Glomerular endothelial cell (primary cell): ENCODE measurements at places on chromosomes 2 and 18. TPM values are rescaled to one million over a fixed set of nuclear protein-coding genes. Genes with fewer than 3 reads are reported as not detected.

CHCHD5 gene
- 11.0 and 22.7 TPM in 2 replicates for total RNA-seq

- DNase-seq, result no peak
Observed at GRCh38 chr2:119174216-119174992, 15.9 kb upstream of the C1QL2 start.

DNA sequence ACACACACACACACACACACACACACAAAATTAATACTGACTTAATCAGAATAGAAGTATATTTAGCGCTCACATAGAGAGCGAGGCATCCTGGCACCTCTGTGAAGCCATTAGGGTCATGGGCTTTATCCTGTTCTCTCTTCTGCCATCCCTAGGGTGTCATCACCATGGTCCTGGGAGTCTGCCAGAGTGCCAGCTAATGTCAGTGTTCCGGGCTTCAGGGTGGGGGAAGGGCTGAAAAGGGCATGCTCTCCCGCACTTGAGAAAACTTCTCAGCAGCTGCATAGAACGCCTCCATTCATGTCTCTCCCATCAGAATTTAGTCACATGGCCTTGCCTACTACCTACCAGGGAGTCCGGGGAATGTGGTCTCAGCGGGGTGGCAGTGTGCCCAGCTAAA lies 19.7 kb upstream of the DYNC2LI1 start:
- no peak for DNase-seq

GRCh38 chr2:26189123-26189522 lies 16.2 kb downstream of the GAREM2 start:
- no peak for DNase-seq

DNA sequence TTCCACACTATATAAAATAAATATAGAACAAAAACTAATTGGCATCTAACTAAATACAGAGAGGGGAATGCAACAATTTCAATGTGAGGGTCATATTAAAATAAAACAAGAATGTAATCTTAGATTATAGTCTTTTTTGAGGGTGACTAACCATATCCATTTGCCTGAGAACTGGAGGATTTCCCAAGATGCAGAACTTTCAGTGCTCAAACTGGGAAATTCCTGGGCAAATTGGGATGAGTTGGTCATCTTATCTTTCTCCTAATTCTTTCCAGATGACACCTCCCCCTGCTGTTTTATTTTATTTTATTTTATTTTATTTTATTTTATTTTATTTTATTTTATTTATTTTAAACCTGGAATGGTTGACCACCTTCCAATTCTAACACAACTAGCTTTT lies 846.2 kb downstream of the SLC4A3 start:
- DNase-seq, result no peak

GRCh38 chr2:173802518-173802917 lies 162.7 kb downstream of the SP3 start:
- no peak for DNase-seq

- no peak for DNase-seq
Observed at GRCh38 chr18:77374446-77374805, 124.8 kb downstream of the GALR1 start.

FHOD3 gene
- 5.6 and 7.8 TPM in 2 replicates for total RNA-seq
